ENCODE measurements at places on chromosomes 7 and 10. TPM values are rescaled to one million over a fixed set of nuclear protein-coding genes. Genes with fewer than 3 reads are reported as not detected.

DNA sequence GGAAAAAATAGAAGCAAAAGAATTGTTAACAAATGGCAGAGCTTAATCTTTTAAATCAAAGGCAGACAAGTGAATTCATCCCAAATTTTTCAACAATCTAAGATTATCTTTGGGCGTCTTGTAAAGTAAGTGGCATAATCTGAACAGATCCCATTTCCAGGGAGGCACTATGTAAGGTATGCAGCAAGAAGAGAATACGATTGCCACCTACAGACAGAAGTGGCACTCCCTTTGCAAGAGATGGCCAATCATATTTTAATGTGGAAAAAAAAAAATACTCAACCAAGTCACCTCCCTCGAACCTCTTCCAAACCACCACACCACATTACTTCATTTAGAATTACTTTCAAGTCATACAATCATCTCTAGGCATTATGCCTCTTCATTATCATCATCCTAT lies 4.0 kb downstream of the GFRA1 start:
- no peak for DNase-seq

- DNase-seq = no peak
These were observed 23.0 kb downstream of the CDH23 start for GRCh38 chr10:71419750-71420149.

DNA sequence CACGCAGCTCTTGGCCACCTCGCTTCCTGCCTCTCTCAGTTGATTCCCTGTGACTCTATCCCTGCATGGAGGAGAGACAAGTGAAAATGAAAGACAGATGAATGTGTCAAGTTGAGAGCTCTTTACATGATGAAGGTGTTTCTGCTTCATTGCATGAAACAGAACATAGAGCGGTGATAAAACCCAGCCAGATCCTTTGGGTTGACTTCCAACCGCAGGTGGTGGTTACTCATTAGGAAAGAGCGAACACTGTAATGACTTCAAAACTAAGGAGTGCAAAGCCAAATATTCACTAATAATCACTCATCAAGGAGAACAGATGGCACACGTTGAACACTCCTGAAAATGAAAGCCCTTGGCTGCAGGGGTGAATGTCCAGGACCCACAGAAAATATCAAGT lies 31.8 kb upstream of the WDR11 start:
- no peak for DNase-seq

- no peak for DNase-seq
These were observed 146.3 kb downstream of the PRPF18 start for GRCh38 chr10:13733071-13733470.

DNA sequence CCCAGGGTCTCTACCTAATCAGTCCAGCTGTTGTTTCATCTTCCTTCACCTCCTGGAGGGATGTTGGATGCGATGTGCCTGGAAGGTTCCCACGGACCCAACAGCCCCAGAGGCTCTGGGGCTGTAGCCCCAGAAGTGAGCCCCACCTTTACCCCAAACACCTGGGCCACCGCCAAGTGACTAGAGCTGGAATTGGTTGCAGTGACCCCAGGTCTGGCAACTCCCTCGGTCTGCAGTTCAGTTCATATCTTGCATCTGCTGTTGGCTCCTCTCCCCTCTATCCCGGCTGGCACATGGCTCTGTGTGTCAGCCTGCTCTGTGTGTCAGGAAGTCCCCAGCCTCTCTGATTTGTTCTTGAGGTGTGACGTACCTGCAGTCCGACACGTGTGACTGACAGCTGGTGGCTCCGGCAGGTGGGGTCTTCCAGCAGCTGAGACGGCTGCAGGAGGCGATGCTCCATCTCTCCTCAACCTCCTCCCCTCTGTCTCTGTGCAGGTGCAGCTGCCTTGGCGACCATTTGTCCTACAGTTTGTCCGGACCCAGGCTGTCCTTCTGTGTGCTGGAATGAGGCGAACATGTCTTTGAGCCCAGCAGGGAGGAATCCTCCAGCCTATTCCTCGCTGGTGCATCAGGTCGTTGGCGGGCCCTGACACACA lies 38.6 kb downstream of the ELFN1 start:
- no peak for DNase-seq

GRCh38 chr10:5590816-5591215 lies 66.1 kb downstream of the CALML3 start:
- no peak for DNase-seq

DNA sequence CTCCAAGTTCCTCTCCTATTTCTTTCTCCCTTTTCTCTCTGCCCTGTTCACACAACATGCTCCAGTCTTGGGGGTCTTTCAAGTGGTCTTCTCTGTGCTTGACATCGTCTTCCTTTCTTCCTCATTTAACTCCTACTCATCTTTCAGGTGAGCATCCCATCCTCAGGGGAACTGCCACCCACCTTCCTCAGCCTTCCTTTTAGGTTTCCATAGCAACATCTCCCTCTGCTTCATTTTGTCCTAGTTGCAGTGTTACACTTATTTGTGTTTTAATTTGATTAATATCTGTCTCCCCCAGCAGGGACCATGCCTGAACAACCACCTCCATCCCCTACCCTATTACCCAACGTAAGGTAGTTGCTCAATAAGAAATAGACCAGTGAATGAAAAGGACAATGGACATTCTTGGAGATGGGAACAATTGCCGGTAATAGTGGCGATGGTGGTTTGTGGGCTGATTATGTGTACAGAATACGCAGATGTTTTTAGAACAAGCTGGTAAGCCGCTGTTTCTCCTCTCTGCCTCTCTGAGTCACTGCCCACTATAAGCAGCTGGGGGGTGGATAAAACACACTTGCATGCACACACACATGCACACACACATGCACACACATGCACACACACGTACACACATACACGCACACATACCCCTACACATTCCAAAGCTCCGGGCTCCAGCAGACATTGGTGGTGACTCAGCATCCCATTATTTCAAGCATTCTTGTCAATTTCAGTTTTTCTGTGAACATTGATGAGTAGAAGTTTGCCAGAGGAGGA lies 251.6 kb downstream of the GATA3 start:
- no peak for DNase-seq

- DNase-seq = no peak
These were observed 99.5 kb downstream of the HIP1 start for GRCh38 chr7:75639071-75639885.

DNA sequence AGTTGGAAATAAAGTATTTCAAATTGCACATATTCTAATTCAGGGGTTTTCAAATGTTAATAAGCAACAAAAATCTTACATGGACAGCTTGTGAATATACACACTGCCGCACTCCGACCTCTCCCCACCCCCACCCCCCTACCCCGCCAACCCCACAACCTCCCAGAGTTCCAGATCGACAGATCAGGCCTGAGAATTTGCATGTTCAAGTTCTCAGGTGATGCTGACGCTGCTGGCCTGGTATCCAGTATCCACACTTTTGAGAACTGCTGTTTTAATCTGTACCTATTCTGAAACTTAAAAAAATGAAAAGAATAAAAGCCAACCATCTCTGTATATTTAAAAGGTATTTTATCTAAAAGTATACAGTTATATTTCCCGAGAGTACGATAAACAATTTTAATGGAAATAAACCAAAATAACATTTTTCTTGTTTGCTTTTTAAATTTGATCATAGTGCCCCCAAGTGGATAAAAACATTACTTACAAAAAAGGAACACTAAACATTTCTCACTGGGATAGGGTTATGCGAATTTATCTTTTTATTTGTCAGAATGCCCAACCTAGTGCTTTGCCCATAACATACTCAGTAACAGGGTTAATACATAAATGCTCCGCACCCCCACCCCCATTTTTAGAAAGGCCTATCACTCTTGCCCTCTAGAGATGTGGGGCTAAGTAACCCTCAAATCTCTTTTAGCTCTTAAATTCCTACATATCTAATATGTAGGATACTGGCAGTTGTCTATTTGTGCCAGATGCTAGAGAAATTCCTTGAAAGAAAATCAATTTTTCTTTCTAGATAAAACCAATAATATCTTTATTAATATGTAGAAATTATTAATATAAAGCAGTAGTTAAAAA lies 166.3 kb downstream of the RNF133 start:
- DNase-seq = no peak

- no peak for DNase-seq
These were observed 92.4 kb upstream of the ADAM12 start for GRCh38 chr10:126480648-126481047.

OR2A12 gene
- total RNA-seq = not detected

INA gene
- total RNA-seq = 0.94 TPM

SSC4D gene
- total RNA-seq = 0.71 TPM

FLNC gene
- total RNA-seq = 0.71 TPM

MYH16 gene
- total RNA-seq = 0.05 TPM

HPS6 gene
- total RNA-seq = 15.3 TPM
